ENCODE measurements at places on chromosomes 3 and 15.

- no peak for DNase-seq
Measured at GRCh38 chr3:171775943-171776342, 34.3 kb downstream of the PLD1 start.

DNA sequence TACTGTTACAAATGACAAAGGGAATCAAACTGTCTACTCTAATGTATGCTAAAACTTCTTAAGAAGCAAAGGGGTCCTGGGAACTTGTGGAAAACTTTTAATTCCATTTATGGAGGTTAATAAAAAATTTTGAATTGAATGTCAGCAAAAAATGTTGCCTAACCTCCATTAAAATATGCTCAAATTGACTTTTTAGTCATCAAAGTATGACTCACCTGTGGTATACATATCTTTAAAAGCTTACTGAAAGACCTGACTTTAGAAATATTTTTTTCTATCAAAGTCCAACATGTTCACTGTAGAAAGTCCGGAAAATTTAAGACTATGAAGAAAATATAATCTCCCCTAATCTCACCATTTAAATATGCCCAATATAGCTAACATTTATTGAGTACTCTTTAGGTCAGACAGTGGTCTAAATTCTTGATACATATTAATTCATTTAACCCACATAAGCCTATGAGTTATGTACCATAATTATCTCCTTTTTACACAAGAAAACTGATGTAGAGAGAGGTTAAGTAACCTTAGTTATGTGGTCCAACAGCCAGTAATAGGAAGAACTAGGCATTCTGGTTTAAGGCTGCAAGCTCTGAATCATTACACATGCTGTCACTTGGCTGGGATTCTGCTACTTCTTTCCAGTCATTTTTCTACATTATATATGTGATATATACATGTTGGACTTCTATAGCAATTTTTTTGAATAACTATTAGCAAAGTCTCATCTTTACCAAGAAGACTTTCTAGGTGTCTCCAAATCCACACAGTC is 83.6 kb downstream of the PDZRN3 start:
- peak; percentile 59 for DNase-seq

DNA sequence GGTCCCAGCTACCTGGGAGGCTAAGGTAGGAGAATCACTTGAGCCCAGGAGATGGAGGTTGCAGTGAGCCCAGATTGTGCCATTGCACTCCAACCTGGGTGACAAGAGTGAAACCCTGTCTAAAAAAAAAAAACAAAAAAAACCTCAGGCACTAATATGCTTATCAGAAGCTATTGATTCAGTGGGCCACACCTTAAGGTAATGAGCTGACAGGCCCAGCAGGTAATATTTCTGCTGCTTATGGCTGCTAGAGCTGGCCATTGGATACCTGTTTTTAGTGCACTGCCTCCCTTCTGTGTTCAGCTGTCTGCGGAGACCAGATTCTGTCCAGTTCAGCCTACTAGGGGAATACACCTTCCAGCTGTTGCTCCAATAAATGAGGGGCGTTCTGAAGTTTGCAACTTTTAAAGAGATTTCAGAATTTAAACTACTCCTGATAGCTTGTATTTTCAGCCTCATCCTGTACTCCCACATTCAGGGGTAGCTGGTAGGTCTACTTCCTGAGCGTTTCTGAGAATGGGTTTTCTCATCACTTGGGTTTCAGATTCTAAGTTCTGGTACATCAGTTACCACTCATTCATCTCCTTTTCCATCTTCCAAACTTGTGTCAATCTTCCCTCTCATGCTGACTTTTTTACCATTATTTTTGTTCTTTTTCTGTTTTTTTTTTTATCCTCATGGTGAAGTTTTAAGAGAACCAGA is 69.0 kb downstream of the ATP11B start:
- DNase-seq: no peak

DNA sequence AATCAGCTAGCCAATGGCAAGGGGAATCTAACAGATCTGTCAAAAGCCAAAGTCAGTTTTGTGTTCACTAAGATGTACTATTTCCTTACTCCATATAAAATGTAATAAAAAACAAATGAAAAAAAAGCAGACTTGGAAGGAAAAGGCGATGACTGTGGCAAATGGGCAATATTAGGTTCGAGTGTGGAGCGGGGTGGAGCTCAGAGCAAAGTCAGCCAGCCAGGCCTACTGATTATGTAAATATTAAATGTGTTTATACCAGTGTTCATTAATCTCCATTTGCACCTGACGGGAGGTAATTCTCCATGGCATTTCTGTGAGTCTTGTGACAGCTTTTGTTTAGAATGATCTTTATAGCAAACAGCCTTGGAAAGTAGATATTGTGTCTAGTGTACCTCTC is 96.2 kb upstream of the KCNMB2 start:
- no peak for DNase-seq

DNA sequence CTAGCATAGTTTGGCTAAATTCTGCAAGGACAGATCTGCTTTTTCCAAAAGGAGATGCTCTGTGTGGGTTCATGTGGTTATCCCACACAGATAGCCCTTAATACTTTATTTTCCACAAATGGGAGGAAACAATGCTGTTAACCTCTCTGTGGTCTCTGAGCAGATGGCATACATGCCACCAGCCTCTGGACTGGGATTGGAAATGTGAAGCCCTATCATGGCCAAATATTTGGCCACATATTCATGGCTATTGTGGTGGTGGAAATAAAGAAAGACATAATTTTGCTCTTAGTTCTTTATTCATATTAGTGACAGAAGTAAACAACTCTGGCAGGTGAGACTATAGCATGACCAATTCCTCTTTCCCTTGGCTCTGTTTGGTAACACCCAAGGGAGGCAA is 726.2 kb downstream of the ROBO1 start:
- no peak for DNase-seq

DNA sequence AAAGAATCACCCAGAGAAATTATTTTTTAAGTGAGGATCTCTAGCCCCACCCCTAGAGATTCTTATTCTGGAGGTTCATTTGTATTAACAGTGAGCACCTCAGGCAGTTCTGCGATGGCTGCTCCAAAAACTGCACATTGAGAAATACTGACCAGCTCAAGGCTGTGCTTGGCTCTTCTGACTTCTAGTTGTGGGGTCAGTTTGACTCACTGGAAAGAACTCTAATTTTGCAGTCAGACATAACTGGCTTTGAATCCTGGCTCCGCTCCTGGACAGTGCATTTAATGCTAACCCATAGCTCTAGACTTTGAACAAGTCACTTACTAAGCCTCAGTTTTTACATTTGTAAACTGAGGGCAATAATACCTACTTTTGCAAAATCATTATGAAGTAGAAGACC is 123.6 kb upstream of the SKOR1 start:
- no peak for DNase-seq

- DNase-seq: no peak
Measured at GRCh38 chr15:101122806-101123205, 129.0 kb downstream of the CHSY1 start.

DNA sequence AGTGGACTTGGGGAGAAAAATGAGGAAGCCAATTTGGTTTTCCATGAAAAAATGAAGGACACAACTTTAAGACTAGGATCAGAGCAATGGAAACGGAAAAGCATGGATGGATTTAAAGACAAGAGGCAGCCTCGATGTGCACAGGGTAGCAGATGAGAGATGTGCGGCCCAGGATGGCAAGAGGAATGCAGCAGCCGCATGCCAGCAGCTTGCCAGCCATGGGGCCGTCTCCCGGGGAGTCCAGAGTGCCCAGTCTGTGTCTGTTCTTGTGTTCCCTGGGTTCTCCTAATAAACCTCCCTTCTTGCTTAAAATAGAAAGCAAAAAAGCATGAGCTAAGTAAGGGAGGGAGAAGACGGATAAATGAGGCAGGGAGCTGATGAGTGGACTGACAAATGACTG is 68.0 kb upstream of the IQSEC1 start:
- no peak for DNase-seq

GRCh38 chr15:64389036-64389435 is 1.4 kb downstream of the TRIP4 start:
- no peak for DNase-seq

GRCh38 chr3:111335512-111336303 is 206.3 kb upstream of the CD96 start:
- no peak for DNase-seq

DNA sequence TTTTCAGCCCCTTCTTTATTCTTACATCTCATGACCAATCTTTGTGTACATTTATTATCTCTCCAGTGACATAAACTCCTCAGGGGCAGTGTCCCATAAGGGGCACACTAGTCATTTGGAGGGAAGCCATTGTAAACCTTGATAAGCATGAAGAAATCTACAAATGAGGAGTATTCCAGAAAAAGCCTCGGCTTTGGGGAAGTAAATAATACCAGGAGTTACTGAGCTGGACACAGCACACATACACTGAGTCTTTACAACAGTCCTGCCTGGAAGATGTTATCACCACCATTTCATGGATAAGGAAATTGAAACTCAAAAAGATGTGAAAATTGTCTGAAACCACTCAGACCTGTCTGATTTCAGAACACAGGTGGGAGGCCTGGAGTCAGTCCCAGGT is 15.4 kb upstream of the POLR2M start:
- no peak for DNase-seq

GRCh38 chr15:80184554-80184953 is 31.8 kb downstream of the FAH start:
- DNase-seq: no peak

DNA sequence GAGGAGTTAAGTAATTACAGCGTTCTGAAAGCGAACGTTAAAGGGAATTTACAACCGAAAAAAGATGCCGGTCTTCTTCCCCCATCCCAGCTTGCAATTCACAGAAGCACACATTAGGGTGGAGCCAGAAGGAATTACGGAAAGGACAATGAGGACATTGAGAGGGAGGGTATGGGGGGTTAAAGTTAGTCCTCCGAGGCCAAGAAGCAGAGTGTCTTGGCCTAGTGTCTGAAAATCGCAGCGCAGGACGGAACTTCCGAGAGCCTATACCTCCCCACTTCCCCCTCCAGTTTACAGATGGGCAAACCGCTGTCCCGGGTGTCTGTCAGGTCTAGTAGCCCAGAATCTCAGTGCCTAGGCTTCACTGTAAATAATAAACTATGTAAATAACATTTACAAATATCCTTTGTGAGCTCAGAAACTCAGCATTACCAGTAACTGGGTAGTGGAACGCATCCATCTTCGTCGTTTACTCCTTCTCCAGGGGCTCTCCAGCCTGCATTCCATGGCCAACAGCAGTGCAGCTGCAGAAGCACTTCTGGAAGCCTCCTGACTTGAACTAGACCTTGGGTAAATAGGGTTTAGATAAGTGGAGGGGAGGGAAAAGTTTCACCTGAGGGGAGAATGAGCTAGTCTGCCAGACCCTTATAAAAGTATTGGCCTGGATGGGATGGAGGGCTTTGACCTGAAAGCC is 922 bp downstream of the ADPRH start:
- peak; percentile 28 for DNase-seq

DNA sequence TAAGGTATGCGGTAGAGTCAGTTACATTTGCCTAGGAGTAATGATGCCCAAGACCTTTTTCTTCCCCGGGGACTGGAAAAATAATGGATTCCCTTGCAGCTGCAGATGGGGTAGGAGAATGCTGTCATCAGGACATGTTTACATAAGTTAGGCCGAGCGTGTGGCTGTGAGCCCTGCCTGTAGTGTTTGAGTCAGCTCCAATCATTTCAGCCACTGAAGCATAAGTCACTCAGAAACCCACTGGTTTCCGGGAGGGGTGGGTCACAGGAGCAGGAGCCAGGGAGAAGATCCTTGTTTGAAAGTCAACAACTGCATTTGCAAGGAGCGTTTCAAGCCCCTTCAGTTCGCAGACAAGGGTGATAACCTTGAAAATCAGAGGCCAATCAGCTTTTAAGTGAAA is 562.3 kb downstream of the MCTP2 start:
- DNase-seq: peak; percentile 21

DNA sequence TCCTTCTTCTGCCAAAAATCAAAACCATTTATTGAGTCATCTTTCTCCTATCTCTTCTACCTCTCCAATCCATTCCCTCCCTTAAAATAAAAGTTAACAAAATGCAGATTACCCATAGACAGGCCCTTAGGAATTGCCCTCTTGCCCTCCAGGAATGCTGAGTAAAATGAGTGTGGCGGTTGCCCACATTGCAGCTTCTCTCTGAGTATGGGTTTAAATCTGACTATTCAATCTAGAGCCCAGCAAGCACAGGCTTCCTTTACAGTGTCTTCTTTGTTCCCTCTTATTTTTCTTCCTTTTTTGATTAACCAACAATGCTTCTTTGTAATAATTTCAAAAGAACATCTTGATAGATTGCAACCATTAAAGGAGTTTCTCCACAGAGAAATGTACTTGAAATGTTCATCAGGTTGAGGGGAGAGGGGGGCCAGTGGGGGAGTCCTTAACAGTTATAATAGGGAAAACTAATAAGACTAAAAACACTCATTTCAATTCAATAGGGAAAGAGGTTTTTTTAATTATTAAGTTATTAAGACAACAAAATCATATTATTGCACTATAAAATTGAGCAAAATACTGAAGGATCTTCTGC is 135.3 kb upstream of the LMCD1 start:
- DNase-seq: no peak

DNA sequence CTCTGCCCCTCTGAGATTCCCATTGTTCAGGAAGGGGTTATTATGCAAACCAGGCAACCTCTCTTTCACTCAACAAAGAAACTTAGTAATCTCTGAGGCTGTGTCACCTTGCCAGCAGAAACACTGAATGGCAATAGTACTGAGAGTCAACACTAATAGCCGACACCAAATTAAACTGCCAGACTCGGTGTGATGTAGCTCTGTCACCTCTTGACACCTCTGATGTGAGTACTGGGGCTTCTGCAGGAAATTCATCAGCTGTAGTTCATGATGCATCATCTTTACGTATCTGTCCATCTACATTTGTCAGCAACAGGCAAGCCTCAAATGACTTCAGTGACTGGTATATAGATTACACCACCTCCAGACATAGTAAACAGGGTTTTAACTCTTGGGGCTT is 65.0 kb upstream of the ONECUT1 start:
- DNase-seq: no peak

GRCh38 chr3:168029705-168030104 is 66.0 kb downstream of the GOLIM4 start:
- no peak for DNase-seq

GRCh38 chr3:154178172-154178571 is 57.0 kb downstream of the ARHGEF26 start:
- no peak for DNase-seq

GRCh38 chr3:90054311-90054710 is 946.9 kb downstream of the EPHA3 start:
- DNase-seq: no peak

DNA sequence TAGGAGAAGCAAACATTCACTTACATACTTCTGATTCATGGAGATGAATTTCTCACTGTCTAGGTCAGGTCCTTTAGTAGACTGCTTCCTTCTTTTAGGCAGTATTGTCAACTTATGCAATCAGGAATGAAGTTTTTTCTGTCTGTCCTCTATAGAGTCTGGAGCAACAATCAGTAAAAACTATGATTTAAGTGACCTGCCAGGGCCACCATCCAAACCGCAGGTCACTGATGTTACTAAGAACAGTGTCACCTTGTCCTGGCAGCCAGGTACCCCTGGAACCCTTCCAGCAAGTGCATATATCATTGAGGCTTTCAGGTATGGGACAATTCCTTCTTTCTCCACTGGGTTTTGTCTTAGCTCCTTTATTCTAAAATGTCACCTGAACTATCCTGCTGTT is 523.1 kb downstream of the ROBO2 start:
- DNase-seq: no peak

- DNase-seq: peak; percentile 63
Measured at GRCh38 chr3:30657914-30658313, 51.5 kb downstream of the TGFBR2 start.
